NCI-H2227 treated with DMSO at 0.1 percent for 48 hours (cell line): ENCODE measurements at places on chromosomes 4 and X.
A peak's percentile ranks its signal among the peaks of the same experiment; 100 is the strongest.

GRCh38 chr4:42411803-42412202, 14.5 kb downstream of the SHISA3 start:
- DNase-seq: no peak

GRCh38 chr4:99221980-99222379, 2.9 kb upstream of the ADH6 start:
- DNase-seq: no peak

DNA sequence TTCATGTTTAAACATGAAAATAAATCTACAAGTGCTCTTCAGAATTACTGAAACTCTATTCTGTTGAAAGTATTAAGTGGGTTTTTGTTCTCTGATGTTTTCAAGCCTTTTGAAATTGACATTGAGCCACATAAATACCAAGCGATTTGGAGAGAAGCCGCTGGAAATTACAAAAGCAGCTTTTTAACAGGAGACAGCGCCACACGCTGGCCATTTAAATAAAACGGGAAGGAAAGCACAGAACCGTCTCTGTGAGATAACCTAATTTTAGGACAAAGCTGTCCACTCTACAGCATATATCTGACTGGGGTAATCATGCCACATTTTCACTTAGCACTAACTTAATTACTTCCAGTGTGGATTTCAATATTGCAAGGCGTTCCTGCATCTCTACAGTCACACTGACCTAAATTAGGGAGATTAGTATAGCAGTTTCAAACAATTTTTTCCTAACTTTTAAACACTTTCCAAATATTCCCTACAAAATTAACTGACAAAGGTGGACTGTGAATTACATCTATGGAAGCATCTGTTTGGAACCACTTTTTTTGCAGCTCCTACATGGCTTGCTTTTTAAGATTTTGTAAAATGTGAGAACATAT, 6.8 kb upstream of the ANOS1 start:
- peak; percentile 61 for DNase-seq

- DNase-seq: no peak
Observed at GRCh38 chr4:1873776-1874175, 2.6 kb downstream of the NSD2 start.

GRCh38 chr4:25509646-25510045, 132.6 kb downstream of the ANAPC4 start:
- no peak for DNase-seq

- DNase-seq: no peak
Observed at GRCh38 chrX:73817393-73818199, 254.6 kb downstream of the CHIC1 start.

DNA sequence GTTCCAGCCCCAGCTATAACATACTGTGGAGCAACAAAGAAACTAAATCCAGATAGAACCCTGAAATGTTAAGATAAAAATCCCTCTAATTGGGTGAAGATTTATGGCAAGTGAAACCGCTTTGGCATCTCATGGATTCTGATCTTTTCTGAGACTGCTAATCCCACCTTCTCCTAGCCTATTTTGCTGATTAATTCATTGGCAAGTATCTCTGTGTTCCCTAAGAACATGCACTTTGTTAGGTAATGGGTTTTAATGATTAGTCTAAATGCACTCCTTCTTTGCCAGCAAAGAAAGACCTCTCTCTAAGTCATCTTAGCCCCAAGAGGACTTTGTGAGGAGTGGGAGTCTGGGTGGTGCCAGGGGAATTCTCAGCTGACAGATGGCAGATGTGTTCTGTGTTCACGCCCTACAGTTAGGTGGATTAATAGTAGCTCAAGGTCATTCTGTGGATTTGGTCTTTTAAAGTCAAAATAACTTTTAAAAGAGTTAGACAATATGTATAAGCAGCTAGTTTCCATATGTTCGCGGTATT, 171.3 kb downstream of the UNC5C start:
- no peak for DNase-seq

GRCh38 chr4:26022346-26023202, 108.6 kb downstream of the SMIM20 start:
- DNase-seq: no peak

DNA sequence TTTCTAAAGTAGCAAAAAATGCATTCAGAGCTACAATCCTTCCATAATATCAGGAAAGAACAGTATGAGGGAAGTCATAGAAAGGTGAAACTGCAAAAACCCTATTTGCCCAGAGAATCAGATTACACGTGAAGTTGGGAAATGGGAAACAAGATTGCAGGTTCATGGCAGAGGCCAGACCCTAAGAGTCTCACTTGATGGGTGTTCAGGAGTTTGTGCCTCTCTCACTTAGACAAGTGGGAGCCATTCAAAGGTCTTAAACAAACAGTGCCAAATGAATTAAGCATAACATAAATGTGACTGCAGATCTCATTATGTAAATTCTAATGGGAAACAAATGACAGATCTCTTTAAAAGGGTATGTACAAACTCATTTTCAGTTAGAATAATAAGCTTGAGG, 91.6 kb downstream of the ARAP2 start:
- DNase-seq: no peak

DNA sequence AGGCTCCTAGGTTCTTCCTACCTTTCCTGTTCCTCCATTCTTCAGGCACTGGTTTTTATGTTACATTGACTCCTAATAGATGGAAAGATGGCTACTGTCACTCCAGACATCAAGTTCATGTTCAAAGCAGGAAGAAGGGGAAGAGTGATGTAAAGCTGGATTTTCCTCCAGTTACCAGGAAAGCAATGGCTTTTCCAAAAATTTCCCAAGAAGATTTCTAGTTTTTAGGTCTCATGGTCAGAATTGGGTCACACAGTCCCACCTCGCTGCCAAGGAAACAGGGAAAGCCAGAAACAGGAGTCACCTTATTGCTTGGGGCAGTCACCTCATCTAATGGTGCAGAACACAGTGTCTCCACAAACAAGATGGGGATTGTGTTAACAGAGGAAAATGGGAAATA, 21.5 kb downstream of the RXFP1 start:
- no peak for DNase-seq

DNA sequence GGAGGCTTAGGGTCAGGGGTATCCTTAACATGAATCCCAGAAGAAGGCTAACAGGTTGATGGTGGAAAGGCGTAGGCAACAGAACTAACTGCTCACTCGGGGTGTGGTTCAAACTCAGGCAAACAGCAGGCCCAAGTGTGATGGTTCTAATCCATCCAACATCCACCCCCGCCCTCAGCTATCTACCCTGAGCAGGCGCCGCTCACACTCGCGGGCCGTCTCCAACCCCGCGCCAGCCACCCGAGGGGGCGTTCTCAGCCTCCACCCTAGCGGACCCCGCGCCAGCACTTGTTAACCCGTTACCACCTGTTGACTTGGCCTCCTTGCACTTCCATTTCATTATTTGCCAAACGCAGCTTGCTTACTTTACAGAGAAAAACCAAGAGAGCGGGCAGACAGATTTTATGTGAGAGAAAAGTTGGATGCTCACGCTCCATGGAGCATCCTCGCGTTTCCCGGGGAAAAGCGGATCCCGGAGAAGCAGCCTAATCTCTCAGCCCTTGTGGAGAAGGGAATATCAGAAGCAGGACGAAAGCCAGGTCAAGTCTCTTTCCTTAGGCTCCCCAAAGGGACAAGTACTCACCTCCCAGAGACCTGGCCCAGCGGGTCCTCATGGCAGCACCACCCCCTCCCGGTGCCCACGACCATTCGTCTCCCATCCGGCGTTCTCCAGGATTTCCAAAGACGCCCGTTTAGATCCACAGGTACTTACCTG, 773 bp downstream of the SNCA start:
- peak; percentile 24 for DNase-seq

DNA sequence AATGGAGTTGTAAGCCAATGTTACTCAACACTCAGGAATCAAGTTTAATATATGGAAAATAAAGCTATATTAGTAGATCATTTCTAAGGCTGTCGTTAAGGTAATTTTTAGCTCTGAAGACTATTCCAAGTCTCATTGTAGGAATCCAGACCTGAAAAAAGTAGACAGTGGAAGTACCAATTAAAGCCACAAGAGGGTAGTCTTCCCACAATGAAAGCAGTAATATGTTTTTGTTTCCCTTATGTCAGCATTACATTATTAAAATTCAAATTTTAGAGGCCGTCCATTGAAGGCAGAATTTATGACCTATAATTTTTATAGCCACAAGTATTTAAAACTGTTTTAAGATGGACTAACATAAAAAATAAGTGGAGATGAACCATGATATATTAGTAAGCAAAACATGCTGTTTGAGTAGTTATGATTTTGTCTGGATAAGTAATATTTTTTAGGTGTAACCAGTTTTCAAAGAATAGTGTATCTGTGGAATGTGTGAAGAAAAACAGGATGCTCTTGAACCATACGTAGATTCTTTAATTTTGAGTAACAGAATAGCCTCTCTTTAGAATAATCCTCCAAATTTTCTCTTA, 372.6 kb upstream of the TECRL start:
- no peak for DNase-seq

DNA sequence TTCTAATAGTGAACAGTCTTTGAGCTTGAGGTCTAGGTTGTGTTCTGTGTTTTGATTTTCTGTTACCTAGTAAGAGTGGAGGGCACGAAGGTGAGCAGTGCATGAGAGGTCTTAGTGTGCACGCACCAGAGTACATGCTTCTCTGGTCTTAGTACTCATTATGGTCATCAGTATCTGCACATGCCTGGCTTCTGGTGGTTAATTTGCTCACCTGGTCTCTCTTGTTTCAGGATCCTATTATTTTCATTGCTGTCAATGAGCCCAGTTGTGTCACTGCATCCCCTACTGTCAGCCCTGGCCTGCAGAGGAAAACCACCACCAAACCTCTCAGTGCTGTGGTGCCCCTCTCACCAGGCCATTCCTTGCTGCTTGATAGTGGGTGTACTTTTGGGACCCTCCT, 54.8 kb downstream of the NSUN7 start:
- no peak for DNase-seq

DNA sequence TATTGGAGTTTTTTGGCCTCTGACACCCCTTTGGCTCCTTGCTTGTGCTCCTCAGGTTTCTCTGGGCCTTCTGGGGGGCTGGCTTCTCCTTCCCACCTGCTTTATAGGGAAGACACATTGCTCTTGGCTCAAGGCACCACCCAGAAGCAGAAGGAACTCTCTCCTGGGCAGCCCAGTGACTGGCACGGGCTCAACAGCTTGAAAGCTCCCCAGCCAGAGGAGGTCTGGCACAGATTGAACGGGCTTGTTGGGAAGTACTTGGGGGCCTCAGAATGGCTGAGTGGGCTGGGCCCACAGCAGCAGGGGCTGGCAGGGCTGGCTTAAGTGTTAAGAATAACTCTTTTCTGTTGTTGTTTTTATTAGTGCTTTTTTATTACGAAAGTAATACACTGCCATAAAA, 11.2 kb upstream of the ZNF185 start:
- no peak for DNase-seq

- no peak for DNase-seq
Observed at GRCh38 chr4:56370377-56370776, 16.9 kb downstream of the AASDH start.

DNA sequence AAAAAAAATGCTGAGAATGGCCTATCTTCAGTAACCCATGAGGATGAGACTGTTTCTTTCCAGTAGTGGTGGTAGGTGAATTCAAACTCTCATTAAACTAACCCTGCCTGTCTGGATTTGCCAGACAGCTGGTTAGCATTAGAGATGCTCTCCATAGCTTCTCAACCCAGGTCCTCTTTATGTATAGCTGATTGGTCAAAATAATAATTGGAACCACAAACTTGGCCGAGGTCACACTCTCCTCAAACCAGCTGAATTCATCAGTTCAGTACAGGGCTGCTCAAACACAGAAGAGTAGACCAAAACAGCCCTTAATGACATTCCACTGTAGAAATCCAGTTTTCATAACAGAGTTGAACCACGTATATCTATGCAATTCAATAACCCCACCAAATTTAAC, 85.3 kb downstream of the HCCS start:
- DNase-seq: no peak

DNA sequence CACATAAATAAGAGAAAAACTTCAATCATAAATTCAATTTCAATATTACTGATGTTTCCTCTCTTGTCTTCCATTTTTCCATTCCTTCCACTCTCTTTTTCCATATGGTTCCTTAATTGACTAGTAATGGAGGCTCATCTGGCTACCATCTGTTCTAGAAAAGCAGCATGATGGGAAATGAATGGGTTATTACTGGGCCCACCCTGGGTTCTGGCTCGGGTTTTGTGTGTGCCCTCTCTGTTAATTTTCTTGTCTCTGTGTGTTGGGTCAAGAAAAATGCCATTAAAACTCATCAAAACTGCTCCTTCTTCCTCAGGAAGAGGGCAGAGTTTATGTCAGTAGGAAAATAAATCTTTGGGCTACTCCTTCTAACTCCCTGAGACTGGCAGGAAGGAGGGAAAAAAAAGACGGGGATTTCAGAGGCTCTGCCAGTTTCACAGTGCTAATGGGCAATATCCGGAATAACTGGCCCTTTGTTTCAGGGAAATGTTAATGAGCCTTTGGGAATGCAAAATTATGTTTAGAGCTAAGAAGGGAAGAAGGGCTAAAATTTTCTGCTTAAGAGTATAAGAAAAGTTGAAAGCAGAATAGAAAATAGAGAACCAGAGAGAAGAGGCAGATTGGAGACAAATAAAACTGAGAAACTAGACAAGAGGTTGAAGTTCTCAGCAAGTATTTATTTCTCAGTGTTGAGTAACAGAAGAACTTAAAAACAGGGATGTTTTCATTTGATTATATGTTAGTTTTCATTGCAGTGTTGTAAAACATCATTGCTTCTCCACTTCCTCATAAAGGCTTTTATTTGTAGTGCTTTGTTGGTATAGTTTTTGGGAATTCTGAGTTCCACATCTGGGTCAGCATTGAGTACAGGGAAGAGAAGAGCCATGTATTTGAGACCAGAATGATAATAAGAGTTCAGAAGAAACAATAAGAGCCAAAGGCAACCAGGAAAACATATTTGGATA, 19.7 kb downstream of the GABRB1 start:
- DNase-seq: no peak

GRCh38 chr4:102694791-102695190, 66.0 kb downstream of the MANBA start:
- no peak for DNase-seq

GRCh38 chr4:33057736-33058135, 2337.6 kb downstream of the PCDH7 start:
- no peak for DNase-seq

DNA sequence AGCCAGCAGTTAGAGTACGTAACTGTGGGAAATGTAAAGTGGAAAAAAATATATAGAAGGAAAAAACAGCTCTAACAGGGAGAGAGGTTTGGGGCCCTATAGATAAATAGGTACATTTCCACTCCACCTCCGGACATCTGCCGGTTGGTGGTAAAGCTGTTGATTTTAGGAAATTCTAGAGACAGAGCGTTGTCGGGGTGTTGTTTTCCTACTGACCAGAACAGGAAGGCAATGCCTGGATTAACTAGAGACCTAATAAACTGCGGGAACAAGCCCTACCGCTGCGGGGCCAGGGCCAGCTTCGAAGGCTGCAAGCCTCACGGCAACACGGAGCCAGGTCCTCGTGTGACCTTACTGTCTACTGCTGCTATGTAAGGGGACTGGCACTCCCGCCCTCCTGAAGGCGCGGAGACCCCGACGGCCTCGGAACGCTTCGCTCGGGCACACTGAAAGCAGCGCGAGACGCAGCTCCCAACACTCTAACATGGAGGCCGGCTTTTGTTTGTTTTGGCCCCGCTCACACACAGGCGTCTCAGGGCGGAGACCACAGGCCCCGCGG, 702 bp upstream of the CDKN2AIP start:
- DNase-seq: no peak
